NCI-H1930 (cell line): ENCODE measurements at places on chromosomes 5 and 9.

GRCh38 chr9:101485924-101486692 lies 47.5 kb upstream of the RNF20 start:
- DNase-seq: peak; percentile 63

GRCh38 chr5:132385326-132386105 lies 16.0 kb downstream of the SLC22A5 start:
- DNase-seq: no peak

- no peak for DNase-seq
These were observed 221.0 kb downstream of the ESM1 start for GRCh38 chr5:54764102-54765090.

DNA sequence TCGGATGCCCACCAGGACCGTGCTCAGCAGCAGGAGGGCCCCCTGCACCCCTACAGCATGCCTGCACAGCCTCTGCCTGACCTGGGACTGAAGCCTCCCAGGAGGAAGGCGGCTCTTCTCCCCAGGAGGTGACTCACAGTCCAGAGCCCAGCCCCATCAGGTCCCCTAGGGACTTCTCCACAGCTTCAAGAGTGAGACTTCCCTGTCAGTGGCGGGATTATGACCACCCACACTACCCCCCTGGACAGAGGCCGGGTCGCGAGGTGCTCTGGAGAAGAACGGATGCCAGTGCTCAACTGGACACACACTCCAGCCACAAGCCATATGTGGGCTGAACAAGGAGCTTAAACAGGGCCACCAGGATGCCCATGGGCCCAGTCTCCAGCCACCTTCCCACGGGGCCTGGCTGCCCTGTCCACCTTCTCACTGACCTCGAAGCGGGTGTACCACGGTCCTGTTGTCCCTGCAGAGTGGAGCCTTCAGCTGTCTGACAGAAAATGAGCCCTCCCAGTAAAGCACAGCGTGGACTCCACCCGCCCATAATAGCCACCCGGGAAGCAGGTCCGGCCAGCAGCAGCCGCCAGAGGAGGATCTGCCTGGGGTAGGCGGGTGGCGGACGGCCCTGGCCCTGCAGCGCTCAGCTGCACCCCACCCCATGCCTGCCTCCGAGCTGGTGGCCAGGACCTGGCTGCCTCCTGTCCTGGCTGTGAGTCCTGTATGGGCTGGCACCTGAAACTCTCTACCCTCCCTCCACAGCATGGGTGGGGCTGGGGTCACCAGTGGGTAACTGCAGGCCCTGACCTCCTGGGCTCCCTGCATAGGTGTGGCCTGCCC lies 54.7 kb downstream of the SEMA4D start:
- DNase-seq: no peak

DNA sequence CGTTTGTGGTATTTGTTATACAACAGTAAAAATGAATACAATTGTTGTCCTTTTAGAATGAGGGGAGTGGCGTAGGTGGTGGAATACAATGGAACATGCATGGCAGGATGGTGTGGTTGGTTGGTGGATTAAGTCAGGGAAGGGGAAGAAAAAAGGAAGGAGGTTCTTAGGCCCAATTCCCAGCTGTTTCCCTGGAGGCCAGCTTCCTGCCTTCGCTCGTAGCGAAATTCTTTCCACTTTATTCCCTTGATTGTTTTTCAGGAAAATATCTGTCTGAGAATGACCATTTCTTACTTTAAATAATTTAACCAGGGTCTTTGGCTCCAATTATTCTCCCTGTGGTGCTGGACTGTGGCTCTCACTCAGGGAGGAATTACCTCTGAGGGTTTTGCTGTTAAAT lies 24.1 kb upstream of the DMAC1 start:
- no peak for DNase-seq

GRCh38 chr5:93794954-93795353 lies 53.6 kb upstream of the POU5F2 start:
- no peak for DNase-seq

DNA sequence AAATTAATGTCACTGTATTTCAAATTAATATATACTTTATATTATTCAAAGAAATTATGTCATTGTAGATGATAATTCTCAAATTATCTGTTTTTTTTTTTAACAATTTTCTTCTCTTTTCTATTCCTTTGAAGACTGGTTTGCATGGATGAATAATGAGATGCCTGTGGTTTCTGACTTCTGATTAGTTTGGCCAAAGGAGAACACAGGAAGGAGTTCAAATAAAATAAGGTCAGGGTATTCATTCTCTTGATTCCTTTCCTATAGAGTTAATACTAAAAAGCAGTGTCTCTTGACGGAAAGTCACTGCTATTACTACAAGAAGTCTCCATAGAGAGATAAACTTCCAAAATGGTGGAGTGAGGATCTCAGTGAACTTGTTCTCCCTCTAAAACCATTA lies 279.6 kb upstream of the FTMT start:
- no peak for DNase-seq

GRCh38 chr5:26894719-26895263 lies 143.6 kb downstream of the CDH9 start:
- DNase-seq: no peak

DNA sequence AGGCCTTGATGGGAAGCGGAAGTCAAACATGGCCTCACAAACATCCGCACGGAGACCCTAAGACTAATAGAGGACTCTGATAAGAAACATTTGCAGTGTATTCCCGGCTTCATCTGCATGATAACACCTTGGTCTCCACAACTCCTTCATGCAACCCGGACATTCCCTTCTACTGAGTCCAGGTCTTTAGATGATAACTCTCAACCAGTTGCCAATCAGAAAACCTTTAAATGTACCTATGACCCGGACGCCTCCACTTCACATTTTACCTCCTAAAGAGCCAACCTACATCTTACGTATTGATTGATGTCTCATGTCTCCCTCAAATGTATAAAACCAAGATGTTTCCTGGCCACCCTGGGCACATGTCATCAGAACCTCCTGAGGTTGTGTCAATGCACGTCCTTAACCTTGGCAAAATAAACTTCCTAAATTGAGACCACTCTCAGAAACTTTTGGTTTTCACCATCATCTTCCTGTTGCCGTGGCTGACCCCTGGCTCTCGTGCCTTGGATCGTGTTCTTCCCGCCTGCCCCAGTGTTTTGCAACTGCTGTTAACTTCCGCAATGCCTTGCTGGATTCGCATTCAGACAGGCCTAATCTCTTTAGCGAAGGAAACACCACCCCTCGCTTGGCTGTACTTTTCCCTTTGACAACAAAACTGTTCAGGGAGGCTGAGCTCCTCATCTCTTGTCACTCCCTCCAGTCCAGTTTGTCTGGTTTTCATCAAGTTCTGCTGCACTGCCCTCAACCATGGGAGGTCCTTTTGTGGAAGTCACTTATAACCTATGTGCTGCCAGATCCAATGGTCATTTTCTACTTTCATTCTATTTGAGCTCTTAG lies 1.1 kb upstream of the DAP start:
- DNase-seq: no peak

GRCh38 chr5:131297886-131298285 lies 34.0 kb downstream of the CDC42SE2 start:
- no peak for DNase-seq

GRCh38 chr5:90613918-90614504 lies 55.4 kb downstream of the ADGRV1 start:
- no peak for DNase-seq
